ENCODE measurements at places on chromosomes 2 and 18. TPM values are rescaled to one million over a fixed set of nuclear protein-coding genes. Genes with fewer than 3 reads are reported as not detected.

DNA sequence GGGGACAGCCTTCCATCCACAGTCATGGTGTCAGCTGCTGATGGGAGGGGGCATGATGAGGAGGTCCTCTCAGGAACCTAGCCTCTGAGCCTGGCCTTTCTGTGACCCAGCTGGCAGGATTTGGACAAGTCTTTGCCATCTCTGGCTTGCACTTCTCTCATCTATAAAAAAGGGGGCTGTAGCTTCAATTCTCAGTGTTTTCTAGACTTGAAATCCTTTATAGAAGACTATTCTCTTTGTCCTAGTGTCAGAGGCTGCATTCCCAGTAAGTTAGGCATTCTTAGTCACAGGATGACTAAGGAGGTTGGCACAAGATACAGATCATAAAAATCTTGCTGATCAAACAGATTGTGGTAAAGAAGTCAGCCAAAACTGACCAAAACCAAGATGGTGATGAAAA, 958.5 kb downstream of the CNTNAP5 start:
- DNase-seq, result no peak

GRCh38 chr2:29425866-29426265, 310.7 kb downstream of the CLIP4 start:
- DNase-seq, result no peak

DNA sequence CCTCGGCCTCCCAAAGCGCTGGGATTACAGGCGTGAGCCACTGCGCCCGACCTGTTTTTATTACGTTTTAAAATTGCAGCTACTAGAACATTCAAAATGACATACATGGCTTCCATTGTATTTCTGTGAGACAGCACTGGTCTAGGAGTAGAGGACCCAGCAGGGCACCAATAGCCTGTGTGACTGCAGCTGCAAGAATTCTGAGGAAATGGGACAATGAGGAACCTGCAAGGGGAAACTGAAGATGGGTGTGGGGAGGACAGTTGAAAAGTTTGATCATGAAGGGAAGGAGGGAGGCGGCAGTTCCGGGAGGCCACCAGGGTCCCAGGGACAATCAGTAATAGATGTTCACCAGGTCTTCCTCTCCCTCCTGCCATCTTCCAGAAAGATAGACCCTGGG, 13.9 kb upstream of the DNPEP start:
- DNase-seq, result no peak

MFSD2B gene
- total RNA-seq, result 0.27 TPM

DNA sequence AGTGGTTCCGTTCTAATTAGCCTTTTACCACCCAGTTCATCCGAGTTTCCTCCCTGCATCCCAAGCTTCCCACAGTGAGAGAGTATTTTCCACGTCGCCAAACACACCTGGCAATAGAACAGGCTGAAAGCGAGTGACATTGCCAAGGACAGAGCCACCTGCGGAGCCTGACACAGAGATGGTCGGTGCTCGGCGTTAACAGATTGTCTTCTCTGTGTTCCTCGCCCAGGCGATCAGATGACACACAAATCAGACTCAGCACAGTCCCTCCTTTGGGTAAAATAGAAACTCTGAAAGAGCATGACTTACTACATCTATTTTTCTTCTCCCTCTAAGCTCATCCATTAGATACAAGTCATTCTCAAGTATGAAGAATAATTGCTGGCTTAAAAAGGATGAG, 107.7 kb downstream of the CD226 start:
- DNase-seq, result no peak

PLGLB1 gene
- 5.9 TPM for total RNA-seq

- DNase-seq, result no peak
Observed at GRCh38 chr2:28117104-28117596, 226.6 kb downstream of the BABAM2 start.

DNA sequence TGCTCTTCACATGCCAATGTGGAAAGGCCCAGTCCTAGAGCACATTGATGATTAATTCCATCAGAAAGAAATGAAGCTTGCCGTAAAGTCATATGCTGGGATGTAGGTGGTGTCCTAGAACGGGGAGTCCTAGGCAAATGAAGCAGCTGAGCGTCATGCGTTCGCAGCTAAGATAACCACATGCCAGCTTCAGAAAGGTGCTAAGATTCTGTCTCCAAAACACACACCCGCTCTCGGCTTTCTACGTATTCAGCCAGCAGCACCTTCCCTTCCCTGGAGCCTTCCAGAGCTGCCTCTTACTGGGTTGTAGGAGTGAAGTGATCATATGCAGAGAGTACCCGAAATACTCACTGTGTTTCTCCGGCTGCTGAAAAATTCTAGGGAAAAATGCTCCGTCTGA, 421.6 kb upstream of the ID2 start:
- DNase-seq, result no peak

SPC25 gene
- 0.27 TPM for total RNA-seq

ALLC gene
- total RNA-seq, result not detected

DNA sequence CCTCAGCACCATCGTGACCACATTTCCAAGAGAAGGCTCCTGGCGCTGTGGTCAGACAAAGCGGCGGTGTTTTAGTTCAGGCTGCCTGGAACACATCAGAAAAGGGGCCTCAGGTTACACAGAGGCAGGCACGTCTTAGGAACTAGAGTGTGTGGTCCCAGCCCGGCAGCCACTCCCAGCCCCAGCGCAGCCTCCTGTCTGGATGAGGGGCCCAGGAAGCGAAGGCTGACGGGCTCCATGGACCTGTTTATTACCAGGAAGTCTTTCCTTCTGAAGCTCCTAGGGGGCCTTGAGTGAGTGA, 10.0 kb upstream of the GPR55 start:
- no peak for DNase-seq

GRCh38 chr18:48075707-48076093, 145.2 kb upstream of the SMAD2 start:
- DNase-seq, result no peak

DES gene
- not detected for total RNA-seq

EHD3 gene
- 3.9 TPM for total RNA-seq

GRCh38 chr2:235944591-235944990, 223.6 kb downstream of the GBX2 start:
- no peak for DNase-seq

NCKAP1 gene
- total RNA-seq, result 6.9 TPM

DNA sequence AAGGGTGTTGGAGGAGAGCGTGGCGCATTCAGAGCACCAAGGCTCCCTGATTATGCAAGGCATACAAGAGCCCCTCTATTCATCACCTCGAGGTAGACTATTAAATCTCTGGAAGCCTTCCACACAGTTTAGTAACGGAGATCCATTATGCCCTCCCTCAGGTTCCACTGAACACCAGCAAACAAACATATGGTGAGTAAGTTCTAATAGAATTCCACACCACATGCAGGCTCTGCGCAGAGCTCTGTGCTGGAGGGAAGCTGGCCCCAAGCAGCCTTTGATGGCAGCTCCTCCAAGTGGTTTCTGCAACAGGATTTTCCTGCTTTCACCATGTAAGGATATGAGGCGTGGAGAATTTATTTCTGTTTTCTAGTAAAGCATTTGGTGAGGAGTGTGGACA, 238.6 kb downstream of the C1D start:
- no peak for DNase-seq

- no peak for DNase-seq
Observed at GRCh38 chr2:99156891-99157290, 2.1 kb downstream of the LIPT1 start.

DNA sequence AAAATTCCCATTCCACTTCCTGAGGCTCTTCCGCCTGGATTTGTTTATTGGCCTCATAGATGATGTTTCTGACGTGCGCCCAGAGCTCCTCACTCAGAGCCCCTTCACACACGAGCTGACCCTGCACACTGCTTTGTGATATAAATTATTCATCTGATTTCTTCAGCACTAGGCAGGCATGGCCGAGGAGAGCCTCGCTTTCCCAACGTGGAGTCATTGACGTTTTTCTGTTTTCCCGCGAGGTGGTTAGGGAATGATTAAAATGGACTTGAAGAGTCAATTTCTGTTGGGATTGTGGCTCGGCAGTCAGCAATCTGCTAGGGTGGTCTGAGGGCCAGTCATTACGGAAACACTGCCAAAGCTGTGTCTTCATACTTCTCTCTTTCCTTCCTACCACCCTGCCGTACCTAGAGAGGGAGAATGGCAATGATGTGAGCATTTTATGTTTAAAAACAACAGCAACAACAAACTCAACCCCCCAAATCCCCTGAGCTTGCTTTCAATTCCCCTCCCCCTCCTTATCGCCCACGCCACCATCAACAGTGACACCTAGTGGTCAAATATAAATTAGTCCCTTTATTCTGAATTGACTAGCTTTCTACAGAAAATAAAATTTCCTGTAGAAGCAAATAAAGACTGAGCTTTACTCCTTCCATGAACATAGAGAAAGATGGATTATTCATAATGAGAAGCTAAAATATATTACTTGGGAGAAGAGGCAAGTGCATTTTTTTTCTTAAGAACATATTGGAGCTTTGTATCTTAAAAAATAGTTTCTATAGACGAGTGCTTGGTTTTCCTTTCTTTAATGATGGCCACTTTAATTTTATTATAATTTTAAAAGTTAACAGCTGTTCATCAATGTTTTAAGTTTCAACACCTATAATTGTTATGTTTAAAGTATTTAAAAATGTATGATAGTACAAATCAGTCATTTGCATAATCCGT, 285.1 kb downstream of the MTX2 start:
- DNase-seq, result no peak
